ENCODE measurements at places on chromosomes 5 and 9.

DNA sequence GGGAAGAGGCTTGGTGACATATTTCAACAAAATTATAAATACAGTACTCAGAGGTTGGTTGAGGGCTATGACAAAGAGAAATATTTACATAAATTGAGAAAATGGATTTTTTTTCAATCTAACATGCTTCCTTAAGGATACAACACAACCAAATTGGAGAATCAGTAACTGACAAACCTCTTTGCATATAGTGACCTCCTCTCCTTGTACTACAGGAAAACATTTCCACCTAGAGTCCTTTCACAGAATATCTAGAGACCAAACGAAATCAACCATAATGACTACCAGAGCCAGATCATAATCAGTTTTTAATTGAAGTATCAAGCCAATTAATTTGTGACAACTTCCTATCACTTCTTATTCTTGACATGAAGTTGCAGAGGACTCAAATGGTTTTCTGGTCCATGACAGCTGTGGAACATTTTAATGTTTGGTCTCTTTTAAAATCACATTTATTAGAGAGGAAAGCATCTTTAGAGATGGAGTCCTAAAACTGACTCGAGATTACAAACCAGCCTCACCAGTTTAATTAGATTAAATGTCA, 1636.5 kb upstream of the C9orf72 start:
- no peak for DNase-seq

GRCh38 chr5:144945503-144945902, 774.8 kb downstream of the KCTD16 start:
- no peak for DNase-seq

GRCh38 chr9:26157411-26157810, 479.2 kb upstream of the TUSC1 start:
- DNase-seq = no peak

GRCh38 chr5:83510260-83510659, 38.7 kb downstream of the VCAN start:
- DNase-seq = no peak

DNA sequence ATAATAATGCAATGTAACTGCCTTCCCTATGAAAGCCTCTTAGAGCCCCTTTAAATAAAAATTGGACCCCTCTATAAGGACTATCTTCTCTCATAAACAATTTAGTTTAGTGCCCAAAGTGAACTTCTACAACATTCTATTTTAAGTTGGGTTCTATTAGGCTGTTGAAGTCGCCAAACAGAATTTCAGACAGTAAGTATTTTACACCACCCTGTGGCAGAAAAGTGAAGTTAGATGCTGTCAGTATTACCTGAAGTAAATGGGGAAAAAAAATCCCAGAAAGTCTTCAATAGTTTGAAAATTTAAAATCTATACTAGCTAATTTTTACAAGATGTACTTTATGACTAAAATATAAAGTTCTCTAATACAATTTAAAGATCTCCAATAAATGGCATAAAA, 29.5 kb downstream of the CAAP1 start:
- no peak for DNase-seq

DNA sequence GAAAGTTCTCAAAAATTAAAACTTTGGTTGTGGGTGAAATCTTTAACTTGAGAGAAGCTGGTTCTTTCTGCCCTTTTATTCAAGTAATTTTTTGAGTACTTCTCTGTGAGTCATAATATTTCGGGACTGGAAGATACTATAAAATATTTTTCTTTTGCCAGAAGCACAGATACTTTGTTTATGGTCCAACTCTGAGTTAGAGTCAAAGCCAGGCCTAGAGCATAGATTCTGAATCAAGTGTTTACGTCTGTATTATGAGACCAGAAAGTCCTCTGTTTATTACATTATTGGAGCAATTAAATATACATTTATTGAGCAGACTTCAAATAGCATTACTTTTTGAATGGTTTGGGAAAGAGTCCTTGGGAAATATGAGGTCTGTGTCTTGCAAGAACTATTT, 187.9 kb downstream of the FER start:
- no peak for DNase-seq

GRCh38 chr9:117002686-117003085, 315.6 kb downstream of the TRIM32 start:
- DNase-seq = no peak

DNA sequence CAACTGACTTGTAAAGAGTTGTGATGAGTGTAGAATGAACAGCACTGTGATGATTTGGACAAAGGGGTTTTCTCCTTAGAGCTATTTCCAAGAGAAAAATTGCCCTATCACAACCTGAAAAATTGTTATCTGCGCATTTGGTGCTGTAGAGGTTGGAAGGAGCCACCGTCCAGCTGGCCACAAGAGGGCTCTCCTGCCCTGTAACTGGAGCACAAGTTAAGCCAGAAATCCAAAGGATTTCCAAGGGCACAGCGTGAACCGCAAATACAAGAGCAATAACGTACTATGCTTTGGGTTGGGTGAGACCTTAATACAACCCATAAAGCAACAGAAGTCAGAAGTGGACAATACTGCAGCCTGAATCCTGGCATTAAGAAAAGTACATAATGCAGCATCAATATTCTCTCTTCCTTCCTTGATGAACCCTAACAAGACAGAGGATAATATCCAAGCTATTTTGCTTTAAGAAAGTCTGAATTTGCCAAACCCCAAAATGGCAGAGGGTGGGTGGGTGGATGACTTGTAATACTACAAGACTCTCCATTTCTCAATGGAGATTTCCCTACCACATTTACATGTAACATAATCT, 56.8 kb upstream of the SMIM32 start:
- no peak for DNase-seq

- DNase-seq = no peak
Observed at GRCh38 chr5:153147891-153148623, 342.4 kb upstream of the GRIA1 start.

DNA sequence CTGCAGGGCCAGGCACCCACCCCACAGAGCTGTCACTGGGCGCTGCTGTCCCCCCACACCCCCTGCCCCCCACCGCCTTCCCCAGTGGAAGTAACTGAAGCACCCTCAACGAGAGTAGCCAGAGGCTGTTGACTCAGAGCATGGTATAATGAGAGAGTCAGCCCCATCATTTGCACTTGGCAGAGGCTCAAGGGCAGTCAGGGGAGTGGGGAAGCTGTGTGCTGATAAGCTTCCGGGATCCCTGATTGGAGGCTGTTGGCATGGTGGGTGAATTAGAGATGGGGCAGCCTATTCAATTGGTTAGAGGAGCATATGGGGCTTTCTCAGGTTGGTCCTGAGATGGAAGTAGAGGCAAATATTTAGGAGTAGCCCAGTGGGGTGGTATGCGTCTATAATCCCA, 77.1 kb upstream of the GOLM1 start:
- DNase-seq = no peak

All from activated T-helper 1 cell treated with Interleukin-2 at 50 U/mL for 16 hours (primary cell).